ENCODE measurements at places on chromosomes 3 and 15.

- H3K27ac ChIP-seq = no peak overlapping the region
- no peaks in the 10 kb centered on the region for H3K36me3 ChIP-seq
- H3K4me1 ChIP-seq = no peaks in the 10 kb centered on the region
- no peak for DNase-seq
- no peak overlapping the region for H3K4me3 ChIP-seq
- H3K27me3 ChIP-seq = peaks cover 64% of the 10 kb centered on the region
These were observed 9.8 kb upstream of the EPHB3 start for GRCh38 chr3:184551614-184552256.

- H3K27ac ChIP-seq = no peak overlapping the region
- H3K4me3 ChIP-seq = no peak overlapping the region
- H3K4me1 ChIP-seq = peaks cover 4% of the 10 kb centered on the region
- DNase-seq = no peak
These were observed 6.0 kb downstream of the SPATA12 start for GRCh38 chr3:57066471-57066870.

GRCh38 chr3:151400341-151400740 lies 15.8 kb upstream of the P2RY12 start:
- H3K36me3 ChIP-seq = no peaks in the 10 kb centered on the region
- H3K27ac ChIP-seq = no peak overlapping the region
- H3K4me3 ChIP-seq = no peak overlapping the region
- peaks cover 2% of the 10 kb centered on the region for H3K4me1 ChIP-seq
- no peak for DNase-seq
- H3K27me3 ChIP-seq = no peaks in the 10 kb centered on the region

DNA sequence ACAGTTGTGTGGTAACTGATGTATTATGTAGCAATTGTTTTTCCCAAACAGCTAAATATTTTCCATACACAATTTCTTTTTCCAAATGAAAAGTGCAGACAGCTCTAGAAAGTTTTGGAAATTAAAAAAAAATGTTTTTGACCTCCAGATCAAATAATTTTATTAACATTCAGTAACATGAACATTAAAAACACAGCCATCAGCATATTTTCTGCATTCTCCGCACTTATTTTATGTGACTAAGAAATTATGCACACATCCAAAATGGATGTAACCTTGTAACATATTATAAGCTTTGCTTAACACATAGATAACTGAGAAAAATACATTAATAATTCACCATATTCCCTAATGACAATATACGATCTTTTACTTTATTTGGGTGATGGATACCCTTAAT lies 224.6 kb downstream of the VGLL3 start:
- no peak for DNase-seq
- no peaks in the 10 kb centered on the region for H3K4me1 ChIP-seq
- H3K4me3 ChIP-seq = no peak overlapping the region
- H3K27ac ChIP-seq = no peak overlapping the region
- peaks cover 4% of the 10 kb centered on the region for H3K27me3 ChIP-seq
- H3K36me3 ChIP-seq = no peaks in the 10 kb centered on the region

DNA sequence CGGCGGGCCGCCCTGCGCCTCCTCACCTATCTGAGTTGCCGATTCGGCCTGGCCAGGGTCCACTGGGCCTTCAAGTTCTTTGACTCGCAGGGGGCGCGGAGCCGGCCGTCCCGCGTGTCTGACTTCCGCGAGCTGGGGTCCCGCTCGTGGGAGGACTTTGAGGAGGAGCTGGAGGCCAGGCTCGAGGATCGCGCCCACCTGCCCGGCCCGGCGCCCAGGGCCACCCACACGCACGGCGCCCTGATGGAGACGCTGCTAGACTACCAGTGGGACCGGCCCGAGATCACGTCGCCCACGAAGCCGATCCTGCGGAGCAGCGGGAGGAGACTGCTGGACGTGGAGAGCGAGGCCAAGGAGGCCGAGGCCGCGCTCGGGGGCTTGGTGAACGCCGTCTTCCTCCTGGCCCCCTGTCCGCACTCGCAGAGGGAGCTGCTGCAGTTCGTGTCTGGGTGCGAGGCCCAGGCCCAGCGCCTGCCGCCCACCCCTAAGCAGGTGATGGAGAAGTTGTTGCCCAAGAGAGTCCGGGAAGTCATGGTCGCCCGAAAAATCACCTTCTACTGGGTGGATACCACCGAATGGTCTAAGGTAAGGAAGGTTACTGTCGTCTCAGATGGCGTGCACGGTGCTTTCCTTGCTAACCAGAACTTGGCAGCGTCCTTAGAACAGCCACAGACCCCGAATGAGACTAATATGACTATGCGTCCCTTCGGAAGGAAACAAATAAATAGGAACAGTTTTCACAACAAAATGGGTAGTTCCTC lies 567 bp downstream of the TICRR start:
- peaks cover 3% of the 10 kb centered on the region for H3K4me1 ChIP-seq
- DNase-seq = peak; percentile 4
- no peaks in the 10 kb centered on the region for H3K36me3 ChIP-seq
- peaks cover 6% of the 10 kb centered on the region for H3K27me3 ChIP-seq

DNA sequence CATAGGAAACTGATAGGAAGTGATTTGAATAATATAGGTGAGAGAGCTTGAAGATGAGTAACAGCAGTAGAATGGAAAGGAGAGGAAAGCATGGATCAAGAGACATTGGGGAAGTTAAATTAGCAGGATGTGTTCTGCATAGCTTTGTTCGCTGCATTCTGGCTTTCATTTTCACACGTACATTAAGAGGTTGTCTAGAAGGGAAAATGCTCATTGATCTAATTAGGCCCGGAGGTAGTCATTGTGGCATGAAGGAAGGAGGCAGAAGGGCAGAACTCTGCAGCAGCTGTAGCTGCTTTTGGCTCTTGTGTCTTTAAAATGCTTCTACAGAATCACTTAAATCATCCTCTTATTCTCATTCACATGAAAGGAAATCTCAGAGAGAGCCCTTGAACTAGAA lies 40.3 kb downstream of the KCNAB1 start:
- H3K27ac ChIP-seq = no peak overlapping the region
- no peak for DNase-seq
- no peak overlapping the region for H3K4me3 ChIP-seq
- H3K4me1 ChIP-seq = no peaks in the 10 kb centered on the region
- no peaks in the 10 kb centered on the region for H3K36me3 ChIP-seq
- H3K27me3 ChIP-seq = peaks cover 4% of the 10 kb centered on the region

DNA sequence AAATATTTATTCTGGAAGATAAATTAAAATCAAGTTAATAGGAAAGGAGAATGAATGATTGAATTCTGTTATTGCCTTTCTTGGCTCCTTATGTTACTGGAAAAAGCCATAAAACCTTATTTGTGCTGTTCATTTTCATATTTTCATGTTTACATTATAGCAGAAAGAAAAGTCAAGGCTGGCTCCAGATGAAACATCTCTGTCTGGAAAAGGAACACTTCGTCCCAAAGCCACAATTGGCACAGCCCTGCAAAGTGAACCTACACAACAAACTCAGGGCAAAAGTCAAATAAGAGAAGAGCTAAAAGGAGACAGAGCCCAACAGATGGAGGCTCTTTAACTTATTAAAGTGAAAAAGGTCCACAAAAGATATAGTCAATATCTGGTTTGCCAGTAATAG lies 73.4 kb downstream of the GTPBP8 start:
- no peaks in the 10 kb centered on the region for H3K36me3 ChIP-seq
- no peak overlapping the region for H3K4me3 ChIP-seq
- H3K4me1 ChIP-seq = no peaks in the 10 kb centered on the region
- no peaks in the 10 kb centered on the region for H3K27me3 ChIP-seq

GRCh38 chr15:91128016-91128415 lies 28.0 kb downstream of the SV2B start:
- H3K36me3 ChIP-seq = no peaks in the 10 kb centered on the region
- DNase-seq = no peak
- no peak overlapping the region for H3K4me3 ChIP-seq
- H3K4me1 ChIP-seq = no peaks in the 10 kb centered on the region

DNA sequence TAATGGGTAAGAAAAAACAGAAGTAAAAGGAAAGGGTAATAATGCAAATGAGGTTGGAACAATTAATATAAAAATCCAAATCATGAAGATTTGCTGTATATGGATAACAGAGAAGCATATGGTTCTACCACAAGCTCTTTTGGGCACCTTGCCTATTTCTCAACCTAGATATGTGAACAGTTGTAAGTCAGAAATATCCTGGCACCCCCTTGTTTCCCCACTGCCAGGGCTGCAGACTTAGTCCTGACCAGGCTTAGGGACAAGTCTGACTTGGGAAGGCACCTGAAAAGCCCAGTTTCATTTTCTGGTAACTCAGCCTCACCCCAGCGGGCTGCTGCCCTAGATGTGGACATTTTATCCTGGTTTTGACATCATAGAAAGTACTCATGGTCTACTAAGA lies 183.2 kb upstream of the STAC start:
- H3K4me3 ChIP-seq = no peak overlapping the region
- no peaks in the 10 kb centered on the region for H3K36me3 ChIP-seq
- H3K27ac ChIP-seq = no peak overlapping the region
- DNase-seq = no peak

GRCh38 chr15:86502301-86502700 lies 422.6 kb downstream of the AGBL1 start:
- H3K27me3 ChIP-seq = no peaks in the 10 kb centered on the region
- H3K4me3 ChIP-seq = no peak overlapping the region
- no peak overlapping the region for H3K27ac ChIP-seq

DNA sequence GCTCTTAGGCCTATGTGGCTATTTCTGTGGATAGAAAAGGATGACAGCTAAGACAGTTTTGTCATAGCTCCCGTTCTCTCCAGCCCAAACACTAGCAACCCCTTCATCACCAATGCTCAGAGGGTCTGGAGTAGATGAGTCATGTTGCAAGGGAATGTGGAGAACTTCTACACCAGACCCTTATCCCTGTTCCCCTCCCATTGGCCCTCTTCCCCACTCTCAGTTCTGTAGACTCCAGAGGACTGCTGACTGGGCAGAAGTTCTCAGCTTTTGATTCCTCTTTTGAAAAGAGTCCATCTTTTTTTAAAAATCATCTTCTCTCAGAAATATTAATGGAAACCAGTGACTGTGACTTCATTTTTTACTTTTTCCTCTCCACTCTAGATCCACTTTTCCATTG lies 2.4 kb upstream of the MYZAP start:
- no peaks in the 10 kb centered on the region for H3K4me1 ChIP-seq
- H3K27me3 ChIP-seq = peaks cover 40% of the 10 kb centered on the region
- H3K4me3 ChIP-seq = no peak overlapping the region
- DNase-seq = no peak
- no peaks in the 10 kb centered on the region for H3K36me3 ChIP-seq

GRCh38 chr3:150786791-150787190 lies 23.8 kb upstream of the SIAH2 start:
- no peaks in the 10 kb centered on the region for H3K36me3 ChIP-seq
- H3K4me1 ChIP-seq = no peaks in the 10 kb centered on the region
- no peak for DNase-seq
- H3K27ac ChIP-seq = no peak overlapping the region

GRCh38 chr3:187648177-187648576 lies 22.0 kb downstream of the SST start:
- no peak overlapping the region for H3K27ac ChIP-seq
- no peaks in the 10 kb centered on the region for H3K4me1 ChIP-seq
- DNase-seq = no peak
- H3K4me3 ChIP-seq = no peak overlapping the region

DNA sequence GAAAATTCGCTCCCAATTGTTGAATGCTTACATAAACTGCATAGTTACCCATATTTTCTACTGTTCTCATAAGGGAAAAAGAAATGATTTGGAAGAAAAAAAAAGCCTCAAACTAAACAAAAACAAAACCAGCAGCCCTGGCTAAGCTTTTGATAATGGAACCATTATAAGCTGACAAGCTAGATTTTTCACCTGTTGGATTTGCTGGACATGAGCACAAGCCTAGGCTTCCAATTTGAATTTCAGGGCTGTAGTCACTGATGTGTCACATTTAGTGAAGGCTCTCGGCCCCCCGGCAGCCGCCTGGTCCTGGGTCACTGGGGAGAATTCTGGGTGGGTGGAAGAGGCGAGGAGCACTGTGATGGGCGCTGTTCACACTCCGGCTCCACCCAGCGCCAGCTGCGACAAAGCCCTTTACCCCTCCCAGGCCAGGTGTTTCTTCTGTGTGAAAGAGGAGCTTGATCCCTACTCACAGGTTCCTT lies 4.6 kb downstream of the FBXL22 start:
- no peaks in the 10 kb centered on the region for H3K36me3 ChIP-seq
- peaks cover 20% of the 10 kb centered on the region for H3K4me1 ChIP-seq
- H3K27me3 ChIP-seq = no peaks in the 10 kb centered on the region
- no peak for DNase-seq
- H3K27ac ChIP-seq = no peak overlapping the region

- peaks cover 29% of the 10 kb centered on the region for H3K36me3 ChIP-seq
- H3K27me3 ChIP-seq = no peaks in the 10 kb centered on the region
- peaks cover 8% of the 10 kb centered on the region for H3K4me1 ChIP-seq
- no peak overlapping the region for H3K4me3 ChIP-seq
- DNase-seq = peak; percentile 26
These were observed 14.1 kb upstream of the CXCR6 start for GRCh38 chr3:45929042-45929679.

- no peak for DNase-seq
- H3K27me3 ChIP-seq = peaks cover 10% of the 10 kb centered on the region
- H3K27ac ChIP-seq = no peak overlapping the region
- no peaks in the 10 kb centered on the region for H3K36me3 ChIP-seq
These were observed 7.7 kb downstream of the HOMER2 start for GRCh38 chr15:82944821-82945220.

DNA sequence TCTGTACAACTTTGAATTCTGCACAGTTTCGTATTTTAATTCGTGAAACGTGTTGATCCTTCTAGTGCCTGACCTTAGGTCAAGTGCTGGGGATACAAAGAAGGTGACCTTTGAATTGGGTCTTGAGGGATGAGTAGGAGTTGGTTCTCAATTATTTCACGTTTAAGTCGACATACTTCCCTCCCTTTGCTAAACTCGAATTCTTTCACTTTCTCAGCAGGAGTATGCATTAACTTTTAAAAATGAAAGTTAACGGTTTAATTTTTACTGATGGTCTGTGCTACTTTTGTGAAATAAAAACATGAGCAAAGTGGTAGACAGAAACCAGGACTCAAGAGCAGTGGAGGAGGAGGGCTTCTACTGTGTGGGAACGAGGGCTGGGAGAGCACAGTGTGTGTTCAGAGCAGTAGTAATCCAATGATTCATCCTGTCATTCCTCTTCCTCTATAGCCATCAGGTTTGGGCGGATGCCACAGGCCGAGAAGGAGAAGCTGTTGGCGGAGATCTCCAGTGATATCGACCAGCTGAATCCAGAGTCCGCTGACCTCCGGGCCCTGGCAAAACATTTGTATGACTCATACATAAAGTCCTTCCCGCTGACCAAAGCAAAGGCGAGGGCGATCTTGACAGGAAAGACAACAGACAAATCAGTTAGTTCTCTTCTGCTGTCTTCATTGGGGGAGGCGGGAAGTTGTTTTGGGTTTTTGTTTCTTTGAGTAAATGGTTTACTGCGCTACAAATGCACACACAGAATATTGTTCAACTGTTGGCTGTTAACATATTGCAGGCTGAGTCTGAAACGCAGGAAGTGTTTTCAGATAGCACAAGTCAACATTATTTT lies 78.6 kb upstream of the TSEN2 start:
- H3K4me1 ChIP-seq = peaks cover 6% of the 10 kb centered on the region
- peak; percentile 97 for DNase-seq

Data from IMR-90 (cell line).